ENCODE measurements at places on chromosomes 1 and 21.

GRCh38 chr1:26951821-26952497, 8.3 kb downstream of the KDF1 start:
- DNase-seq = no peak

DNA sequence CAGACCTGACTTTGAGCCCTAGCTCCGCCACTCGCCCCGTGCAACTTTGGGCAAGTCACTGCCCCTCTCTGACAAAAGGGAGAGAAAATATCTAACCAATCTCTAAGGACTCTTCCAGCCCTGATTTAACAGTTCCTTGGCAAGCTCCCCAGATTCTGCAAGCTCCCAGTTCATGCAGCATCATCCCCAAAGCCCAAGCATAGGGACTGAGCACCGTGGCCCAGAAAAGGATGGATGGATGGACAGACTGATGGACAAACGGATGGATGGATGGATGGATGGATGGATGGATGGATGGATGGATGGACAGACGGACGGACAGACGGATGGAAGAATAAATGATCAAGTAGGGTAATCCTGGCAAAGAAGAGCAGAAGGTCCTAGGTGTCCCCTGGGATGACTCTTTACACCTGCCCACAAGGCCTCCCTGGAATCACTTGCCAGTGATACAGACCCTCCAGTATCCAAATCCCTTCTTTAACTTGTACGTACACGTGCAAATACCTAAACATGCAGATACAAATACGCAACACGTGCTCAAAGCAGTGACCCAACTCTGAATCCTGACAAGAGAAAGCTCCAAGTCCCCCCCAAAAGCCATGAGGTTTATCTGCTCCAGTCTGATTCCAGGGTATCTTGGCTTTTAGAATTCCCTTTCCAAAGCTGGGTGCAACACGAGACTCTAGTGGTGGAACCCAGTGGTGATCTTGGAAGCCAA, 16.0 kb downstream of the IFFO2 start:
- DNase-seq = no peak

GRCh38 chr1:9606948-9607347, 18.2 kb downstream of the TMEM201 start:
- DNase-seq = no peak

GRCh38 chr1:232880354-232880753, 70.1 kb upstream of the NTPCR start:
- DNase-seq = no peak

DNA sequence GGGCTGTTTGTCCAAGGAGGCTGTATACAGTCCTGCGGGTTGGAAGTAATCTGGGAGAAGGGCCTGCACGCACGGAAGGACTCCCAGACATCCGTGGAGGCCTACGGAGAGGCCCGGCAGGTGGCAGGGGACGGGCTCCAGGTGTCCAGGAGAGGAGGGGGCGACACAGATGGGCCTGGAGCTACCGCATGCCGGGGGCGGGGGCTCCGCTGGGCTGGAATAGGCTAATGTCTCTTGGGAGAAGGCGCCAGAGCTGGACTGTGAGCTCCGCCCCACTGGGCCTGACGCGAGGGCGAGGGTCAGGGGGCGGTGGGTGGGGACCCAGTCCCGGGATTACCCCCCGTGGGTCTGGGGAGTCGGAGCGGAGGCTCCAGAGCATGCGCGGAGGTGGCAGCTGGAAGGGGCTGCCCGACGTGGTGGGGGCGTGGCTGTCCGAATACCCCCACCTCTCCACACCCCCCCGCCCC, 659 bp downstream of the AGO1 start:
- peak; percentile 51 for DNase-seq

DNA sequence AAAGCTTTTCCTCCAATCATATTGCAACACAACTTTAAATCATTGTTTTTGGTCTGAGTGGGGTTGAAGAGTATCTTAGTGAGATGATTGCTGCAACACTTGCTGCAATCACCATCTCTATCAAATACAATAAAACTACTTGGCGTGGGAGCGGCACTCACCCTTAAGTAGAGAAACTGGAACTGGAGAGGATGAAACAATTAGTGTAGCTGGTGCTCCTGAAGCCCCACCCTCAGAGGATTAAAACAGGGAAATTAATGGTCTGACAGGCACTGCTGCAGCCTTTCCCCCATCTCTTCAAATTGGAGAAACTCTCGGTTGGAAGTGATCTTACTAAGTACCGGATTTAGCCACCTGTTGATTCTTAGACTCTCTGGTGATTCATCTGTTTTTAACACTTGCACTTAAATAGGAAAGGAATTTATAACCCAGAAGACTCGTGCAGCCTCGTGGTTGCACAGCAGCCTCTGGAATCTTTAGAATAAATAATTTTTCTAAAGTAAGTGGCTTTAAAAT, 80.5 kb upstream of the KIF26B start:
- no peak for DNase-seq

GRCh38 chr1:192575499-192576189, at the start of gene RGS1:
Gene RGS1, plus strand, starts transcription at chr1:192575773. Its CDS starts 20 bp downstream, at chr1:192575793.
- DNase-seq = peak; percentile 70

GRCh38 chr1:65180977-65181376, 33.0 kb downstream of the AK4 start:
- no peak for DNase-seq

GRCh38 chr21:31443736-31444521, 99.9 kb upstream of the TIAM1 start:
- no peak for DNase-seq

DNA sequence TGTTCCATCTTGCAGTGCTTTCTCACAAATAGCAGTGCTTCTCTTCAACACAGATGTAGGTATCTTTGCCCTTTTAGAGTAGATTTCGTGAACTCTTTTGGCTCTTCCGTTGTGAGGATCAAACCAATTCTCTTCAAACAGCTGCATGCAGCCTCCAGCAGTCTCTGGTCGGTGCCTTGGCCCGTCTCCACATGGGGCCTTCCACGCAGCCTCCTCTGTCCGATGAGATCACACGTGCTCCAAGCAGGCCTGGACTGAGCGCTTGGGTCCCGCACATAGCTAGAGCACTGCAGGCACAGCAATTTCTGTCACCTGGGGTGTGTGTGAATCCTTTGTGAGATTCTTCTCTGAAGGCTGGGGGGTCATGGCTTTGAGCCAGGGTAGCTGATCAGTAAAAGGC, 82.8 kb upstream of the KCNE2 start:
- DNase-seq = no peak

DNA sequence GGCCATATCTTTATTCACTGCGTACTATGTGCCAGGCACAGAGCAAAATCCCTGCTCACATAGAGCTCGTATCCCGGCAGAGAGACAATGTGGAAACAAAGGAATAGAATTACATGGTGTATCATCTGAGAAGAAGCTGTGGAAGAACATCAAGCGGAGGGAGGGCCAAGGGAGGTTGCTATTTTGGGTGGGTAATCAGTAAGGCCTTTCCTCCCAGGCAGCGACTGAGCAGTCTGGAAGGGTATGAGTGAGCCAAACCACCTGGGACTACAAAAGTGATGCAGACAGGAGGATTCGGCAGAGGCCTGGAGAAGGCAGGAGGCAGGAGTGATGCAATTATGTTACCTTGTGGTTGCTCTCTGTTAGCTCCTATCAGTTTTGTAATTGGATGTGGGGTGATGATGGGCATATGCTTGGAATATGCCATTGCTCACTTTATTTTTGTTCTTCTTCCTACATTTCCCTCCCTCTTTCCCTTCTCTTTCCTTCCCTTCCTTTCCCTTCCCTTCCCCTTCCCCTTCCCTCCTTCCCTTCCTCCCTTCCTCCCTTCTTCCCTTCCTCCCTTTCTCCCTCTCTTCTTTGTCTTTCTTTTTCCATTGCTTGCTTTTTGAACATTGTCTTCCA, 172.9 kb downstream of the DISC1 start:
- DNase-seq = no peak

GRCh38 chr1:15197591-15198447, 44.3 kb downstream of the TMEM51 start:
- DNase-seq = no peak

- DNase-seq = no peak
These were observed 205.3 kb downstream of the PBX1 start for GRCh38 chr1:164764333-164764732.

Measured in activated naive CD4-positive, alpha-beta T cell treated with Interleukin-2 at 50 U/mL for 16 hours (primary cell).